ENCODE measurements at places on chromosomes 3 and 15. TPM values are rescaled to one million over a fixed set of nuclear protein-coding genes. Genes with fewer than 3 reads are reported as not detected.

- DNase-seq: peak; percentile 86
These were observed at the start of gene ARMC8 for GRCh38 chr3:138187296-138188012. ARMC8 (plus strand) TSS chr3:138187301; CDS start chr3:138187555, 254 bp downstream.

GRCh38 chr15:77023576-77024272 is 28.8 kb downstream of the PSTPIP1 start:
- peak; percentile 67 for DNase-seq

DNA sequence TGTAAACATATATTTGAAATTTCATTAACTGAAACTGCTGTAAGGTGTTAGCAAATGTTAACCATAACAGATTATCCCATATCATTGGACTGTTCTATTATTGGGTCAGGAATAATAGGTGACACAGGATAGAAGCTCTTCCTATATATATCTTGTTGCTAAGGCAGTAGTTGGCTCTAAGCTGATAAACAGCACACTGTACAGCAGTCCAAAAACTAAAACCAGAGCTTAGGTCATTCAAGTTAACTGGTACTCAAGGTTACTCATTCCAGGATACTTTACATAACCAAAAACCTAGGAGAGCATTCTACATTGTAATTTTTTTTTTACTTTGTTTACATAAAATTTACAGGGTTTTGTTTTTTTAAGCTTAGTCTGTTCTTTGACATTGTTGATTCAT is 8.9 kb downstream of the DNAJC19 start:
- no peak for DNase-seq

- DNase-seq: no peak
These were observed 41.7 kb downstream of the KIF15 start for GRCh38 chr3:44803298-44803697.

GRCh38 chr15:89926158-89926557 is 13.4 kb upstream of the ARPIN start:
- DNase-seq: no peak

Gene NPAP1
- not detected for total RNA-seq

DNA sequence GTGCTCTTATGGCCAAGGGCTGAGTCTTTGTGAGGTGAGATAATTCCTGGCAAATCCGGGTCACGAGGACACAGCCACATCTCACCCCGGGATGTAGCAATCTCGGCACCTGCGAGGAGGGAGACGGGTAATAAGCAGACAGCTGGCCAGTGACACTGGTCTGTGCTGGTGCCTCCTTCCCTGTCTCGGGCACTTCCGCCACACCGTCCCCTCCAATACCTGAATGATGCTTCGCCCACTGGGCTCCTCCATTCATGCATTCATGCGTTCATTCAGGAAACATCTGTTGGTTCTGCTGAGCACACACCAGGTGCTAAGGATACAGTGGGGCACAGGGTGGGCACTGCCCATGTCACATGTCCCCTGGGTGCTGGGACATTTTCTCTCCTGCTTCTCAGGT is 60.1 kb downstream of the ATP10A start:
- DNase-seq: no peak

DNA sequence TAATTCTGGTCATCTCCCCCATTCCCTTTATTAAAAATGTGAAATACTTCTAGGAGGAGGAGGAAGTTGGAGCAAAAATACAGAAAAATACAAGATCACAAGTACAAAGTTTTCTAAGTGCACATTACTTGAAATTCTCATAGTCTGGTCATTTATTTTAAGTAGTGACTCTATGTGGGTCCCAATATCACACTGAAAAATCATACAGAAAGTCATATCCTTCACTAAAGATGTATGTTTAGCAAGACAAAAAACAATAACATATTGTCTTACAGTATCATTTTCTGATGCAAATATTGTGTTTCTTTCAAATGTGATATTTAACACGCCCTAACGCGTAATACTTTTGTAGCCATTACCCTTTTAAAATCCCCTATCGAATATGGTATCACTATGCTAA is 2.5 kb downstream of the ALDH1A2 start:
- no peak for DNase-seq

Gene AGBL1
- 0.21 TPM for total RNA-seq

All from aorta (tissue), 5 donors.